ENCODE measurements at places on chromosomes 6 and 20.

- DNase-seq, result no peak
Observed at GRCh38 chr20:56483970-56484369, 15.5 kb downstream of the RTF2 start.

DNA sequence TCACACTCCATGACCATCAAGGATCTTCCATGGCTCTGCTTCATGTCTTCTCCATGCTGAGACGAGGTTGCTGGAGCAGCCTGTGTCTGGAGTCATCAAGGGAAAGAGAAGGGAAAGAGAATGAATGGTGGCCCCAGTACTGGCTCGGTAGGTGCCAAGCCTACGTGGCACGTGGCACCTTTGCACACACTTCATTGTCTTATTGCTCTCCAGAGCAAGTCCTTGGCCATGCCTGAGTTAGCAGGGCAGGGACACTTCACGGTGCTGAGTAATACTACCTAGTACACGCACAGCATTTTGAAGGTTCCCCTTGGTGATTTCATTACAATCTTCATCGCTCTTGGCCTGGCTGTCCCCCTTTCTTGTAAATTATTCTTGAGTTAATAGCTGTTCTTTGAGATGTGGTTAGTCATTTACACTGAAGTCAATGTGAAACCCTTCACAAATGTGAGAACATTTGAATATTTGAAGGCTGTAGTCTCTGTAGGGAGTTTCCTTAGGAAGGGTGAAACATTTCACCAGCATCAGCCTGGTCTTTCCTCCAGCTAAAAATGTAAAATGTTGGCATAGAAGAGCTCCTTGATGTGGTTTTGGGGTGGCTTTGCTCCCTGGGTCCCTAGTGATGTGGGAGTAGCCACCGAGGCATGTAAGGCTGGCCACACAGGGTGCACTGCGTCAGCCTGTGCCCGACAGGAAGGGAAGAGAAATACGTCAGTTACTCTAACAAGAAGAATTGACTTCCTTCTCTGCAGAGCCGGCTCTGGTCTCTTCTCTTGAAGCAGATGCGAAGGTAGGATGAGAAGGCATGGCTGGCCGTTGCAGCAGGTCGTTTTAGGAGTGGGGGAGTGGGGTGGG lies at the start of gene SYTL3:
Gene SYTL3 (plus strand): TSS at position 766 of the 855 bp plus-strand sequence. CDS start 13,215 bp downstream, outside the sequence.
- DNase-seq, result peak; percentile 69

DNA sequence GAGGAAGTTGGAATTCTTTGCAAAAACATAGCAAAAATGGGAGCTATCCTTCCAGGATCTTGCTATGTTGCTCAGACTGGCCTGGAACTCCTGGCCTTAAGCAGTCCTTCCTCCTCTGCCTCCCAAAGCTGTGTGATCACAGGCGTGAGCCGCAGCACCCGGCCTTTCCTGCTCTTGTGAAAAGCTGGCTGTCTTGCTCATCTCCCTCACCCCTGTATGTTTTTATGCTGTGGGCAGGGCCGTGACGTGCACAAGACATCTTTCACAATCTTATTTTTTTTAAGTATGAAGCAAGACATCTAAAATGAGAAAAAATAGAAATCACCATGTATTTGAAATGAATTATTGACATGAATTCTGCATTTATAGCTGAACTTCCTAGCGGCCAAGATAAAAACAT lies 110.4 kb downstream of the SAMD5 start:
- no peak for DNase-seq

GRCh38 chr20:38325905-38326304 lies 20.4 kb upstream of the LBP start:
- DNase-seq, result no peak

DNA sequence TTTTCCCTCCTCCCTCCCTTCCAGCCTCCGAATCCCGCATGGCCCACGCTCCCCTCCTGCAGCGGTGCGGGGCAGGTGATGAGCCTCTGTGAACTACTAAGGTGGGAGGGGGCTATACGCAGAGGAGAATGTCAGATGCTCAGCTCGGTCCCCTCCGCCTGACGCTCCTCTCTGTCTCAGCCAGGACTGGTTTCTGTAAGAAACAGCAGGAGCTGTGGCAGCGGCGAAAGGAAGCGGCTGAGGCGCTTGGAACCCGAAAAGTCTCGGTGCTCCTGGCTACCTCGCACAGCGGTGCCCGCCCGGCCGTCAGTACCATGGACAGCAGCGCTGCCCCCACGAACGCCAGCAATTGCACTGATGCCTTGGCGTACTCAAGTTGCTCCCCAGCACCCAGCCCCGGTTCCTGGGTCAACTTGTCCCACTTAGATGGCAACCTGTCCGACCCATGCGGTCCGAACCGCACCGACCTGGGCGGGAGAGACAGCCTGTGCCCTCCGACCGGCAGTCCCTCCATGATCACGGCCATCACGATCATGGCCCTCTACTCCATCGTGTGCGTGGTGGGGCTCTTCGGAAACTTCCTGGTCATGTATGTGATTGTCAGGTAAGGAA lies at the start of gene OPRM1:
Gene OPRM1 (plus strand): TSS at position 10 of the 612 bp plus-strand sequence. CDS start 305 bp downstream, at position 315.
- no peak for DNase-seq

GRCh38 chr6:81996414-81996813 lies 243.9 kb upstream of the TENT5A start:
- peak; percentile 59 for DNase-seq

- DNase-seq, result peak; percentile 79
Observed at GRCh38 chr6:130178692-130179091, 44.1 kb downstream of the SAMD3 start.

- no peak for DNase-seq
Observed at GRCh38 chr20:59153832-59154231, 9.8 kb upstream of the ZNF831 start.

GRCh38 chr20:25327521-25328235 lies 63.0 kb downstream of the ABHD12 start:
- DNase-seq, result no peak

GRCh38 chr6:111986651-111987050 lies 67.3 kb upstream of the CCN6 start:
- DNase-seq, result no peak

- no peak for DNase-seq
Observed at GRCh38 chr6:13089296-13089994, 238.9 kb downstream of the TBC1D7 start.

DNA sequence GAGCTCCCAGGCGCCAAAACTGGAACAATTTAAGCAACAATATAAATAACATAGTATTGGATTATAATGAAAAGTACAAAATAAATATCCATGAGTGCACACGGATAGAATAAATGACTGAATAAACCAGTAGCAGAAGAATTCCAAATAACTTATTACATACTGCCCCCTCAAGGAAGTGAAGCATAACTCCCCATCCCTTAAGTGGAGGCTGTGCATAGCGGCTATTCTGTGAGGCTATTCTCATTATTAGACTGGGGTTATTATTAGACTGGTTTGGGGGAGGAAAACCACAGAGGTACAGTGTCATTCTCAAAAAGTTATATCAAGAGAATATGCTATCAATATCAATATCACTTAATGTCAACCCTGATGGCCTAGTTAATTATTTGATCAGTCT lies 94.4 kb upstream of the SIRPA start:
- no peak for DNase-seq

GRCh38 chr20:47540443-47541354 lies 39.0 kb downstream of the NCOA3 start:
- no peak for DNase-seq

DNA sequence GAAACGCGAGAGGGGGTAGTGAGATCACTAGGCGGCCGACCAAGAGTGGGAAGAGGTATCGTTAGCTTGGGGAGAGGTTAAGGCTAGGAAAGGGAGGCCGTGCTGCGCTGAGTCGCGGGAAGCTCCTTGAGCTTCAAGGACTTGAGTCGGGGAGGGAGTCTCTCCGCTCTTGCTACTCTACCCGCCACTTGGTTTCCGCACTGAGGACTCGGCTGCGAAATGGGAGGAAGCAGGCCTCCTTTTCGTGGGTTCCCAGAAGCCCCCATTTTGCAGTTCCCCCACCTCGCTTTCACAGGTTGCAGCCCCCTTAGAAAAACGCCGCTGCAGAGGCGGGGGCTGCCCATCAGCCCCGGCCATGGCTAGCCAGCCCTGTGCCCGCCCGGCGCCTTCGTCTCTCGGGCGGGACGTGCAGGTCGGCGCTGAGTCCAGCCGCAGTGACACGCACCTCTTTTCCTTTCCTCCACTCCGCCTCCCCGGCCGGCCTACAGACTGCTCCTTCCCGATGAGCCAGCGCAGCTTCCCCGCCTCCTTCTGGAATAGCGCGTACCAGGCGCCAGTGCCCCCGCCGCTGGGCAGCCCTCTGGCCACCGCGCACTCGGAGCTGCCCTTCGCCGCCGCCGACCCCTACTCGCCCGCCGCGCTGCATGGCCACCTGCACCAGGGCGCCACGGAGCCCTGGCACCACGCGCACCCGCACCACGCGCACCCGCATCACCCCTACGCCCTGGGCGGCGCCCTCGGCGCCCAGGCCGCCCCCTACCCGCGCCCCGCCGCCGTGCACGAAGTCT lies 4.9 kb downstream of the VGLL2 start:
- no peak for DNase-seq

DNA sequence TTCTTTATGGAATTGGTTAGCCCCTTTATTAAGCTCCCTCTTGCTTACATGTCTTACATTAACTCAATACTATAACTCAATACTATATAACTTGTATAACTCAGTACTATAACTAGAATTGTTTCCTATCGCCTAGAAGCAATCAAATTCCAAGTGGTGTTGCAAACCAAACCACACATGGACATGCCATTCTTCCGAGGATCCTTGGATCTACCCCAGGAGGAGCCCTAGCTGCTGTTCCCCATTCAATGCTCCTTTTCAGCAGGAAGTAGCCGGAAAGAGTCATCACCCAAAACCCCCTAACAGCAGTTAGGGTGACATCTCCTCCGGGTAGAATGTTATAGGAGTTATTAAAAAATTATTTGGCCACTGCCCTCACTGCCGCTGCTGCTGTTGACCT lies 40.5 kb downstream of the PLN start:
- no peak for DNase-seq

DNA sequence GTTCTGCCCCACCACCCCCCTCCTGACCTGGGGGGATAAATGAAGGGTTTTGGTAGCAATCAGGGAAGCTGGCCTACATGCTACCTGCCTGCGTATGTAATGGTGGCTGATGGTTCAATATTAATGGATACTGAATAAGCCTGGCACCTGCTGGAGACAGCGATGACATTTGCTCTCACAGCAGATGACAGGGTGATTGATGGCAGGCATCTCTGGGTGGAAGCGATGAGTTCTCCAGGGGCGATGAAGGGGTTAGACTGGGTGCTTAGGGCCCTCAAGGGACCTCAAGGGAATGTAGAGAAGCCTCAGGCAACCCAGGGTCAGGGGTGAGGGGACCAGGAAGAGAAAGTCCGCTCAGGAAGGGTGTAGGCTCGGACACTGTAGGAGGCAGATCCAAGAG lies 107.7 kb upstream of the MLN start:
- DNase-seq, result no peak

Measured in AG04449 (cell line).